ENCODE measurements at places on chromosomes 2 and 18. TPM values are rescaled to one million over a fixed set of nuclear protein-coding genes. Genes with fewer than 3 reads are reported as not detected.

CAPN14 gene
- 2.1 TPM for total RNA-seq

DNA sequence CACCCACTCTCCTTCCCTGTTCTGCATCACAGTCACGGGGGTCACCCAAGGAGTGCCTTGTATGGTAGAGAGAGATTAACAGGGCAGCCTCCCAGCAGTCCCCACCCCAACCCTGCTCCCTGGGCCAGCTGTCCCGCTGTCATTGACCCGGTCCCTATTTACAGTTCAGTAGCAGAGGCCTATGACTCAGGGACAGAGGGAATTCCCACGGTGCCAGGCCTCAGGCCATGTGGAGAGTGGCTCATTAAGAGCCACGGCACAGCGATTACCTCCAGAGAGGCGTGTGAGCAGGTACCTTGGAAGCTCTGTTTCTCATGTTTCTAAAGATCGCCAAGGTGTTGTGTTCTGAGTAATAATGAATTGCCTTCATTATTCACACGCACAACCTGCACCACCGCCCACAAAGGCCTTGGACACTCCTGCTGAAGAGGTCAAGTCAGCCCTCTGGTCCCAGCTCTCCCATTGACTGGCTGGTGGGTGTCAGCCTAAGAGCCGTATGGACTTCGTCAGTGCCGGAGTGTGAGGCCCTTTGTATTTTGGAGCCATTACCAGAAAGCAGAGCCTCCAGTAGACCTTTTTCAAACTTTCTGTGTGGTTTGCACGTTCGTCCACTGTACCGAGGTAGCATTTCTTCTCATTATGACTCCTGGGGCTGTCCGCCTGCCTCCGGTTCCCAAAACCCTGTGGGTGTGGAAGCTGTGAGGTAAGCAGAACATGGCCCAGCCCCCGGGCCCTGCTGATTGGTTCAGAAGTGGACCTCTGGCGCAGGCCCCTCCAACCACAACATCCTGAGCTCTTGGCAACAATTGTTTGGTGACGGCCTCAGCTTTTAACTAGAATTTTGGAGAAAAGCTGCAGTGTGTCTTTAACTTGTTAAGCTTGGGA, 47.0 kb downstream of the SERTAD2 start:
- peak; percentile 97 for DNase-seq

DNA sequence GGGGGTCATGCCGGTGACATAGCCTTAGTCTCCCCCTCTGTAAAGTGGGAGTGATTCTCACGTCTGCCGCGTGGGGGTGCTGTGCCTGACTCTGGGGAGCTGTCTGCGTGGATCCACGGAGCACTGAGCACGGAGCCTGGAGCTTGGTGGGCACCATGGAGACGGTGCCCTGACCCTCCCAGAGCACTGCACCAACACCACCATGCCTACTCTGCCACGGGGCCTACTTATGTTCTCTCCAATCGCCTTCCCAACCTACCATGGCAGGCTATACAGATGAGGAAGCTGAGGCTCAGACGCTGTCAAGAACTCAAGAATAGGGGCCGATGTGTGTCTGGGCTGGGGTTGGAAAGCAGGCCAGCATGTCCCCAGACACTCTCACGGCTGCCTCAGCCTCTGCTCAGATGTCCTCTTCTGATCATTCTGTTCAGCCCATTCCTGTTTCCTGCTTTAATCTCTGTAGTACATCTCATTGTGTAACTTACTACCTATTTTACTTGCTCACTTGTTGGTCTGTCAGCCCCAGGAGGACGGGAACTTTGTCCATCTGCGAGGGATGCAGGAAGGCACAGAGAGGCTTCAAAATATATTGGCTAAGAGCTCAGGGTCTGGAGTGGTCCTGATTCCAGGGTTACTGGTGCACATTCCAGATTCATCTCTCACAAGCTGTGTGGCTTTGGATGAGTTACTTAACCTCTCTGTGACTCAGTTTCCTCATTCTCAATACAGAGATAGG, 168.1 kb upstream of the HS6ST1 start:
- no peak for DNase-seq

DNA sequence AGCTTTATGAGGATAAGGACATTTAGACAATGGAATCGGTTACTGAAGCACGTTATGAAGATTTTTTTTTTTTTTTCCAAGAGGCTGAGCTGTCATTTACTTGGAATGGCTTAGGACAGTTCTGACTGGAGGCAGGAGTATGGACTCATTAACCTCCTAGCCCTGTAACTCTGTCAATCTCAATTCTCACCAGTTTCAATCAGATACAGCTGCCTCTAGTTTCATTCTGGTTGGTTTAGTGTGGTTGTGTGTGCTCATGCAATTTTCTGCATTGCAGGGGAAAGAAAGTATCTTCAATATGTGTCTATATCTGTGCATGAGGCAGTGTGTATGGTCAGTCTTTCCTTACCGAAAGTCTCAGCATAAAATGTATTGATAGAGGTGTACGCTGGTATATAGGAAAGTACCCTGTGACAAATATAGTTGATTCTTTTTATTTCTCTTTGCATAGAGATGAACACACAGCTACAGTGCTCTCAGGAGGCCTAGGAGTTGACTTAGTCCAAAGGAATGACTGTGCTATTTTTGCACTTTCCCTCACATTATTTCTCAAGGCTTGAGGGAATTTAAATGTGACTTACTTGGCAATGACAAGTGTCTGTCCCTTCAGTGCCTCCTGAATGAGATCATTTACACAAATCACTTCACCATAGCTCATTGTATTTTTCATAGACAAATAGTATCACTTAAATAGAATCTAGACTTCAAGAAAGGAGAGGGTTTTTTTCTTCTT, 50.5 kb upstream of the GRB14 start:
- no peak for DNase-seq

DNA sequence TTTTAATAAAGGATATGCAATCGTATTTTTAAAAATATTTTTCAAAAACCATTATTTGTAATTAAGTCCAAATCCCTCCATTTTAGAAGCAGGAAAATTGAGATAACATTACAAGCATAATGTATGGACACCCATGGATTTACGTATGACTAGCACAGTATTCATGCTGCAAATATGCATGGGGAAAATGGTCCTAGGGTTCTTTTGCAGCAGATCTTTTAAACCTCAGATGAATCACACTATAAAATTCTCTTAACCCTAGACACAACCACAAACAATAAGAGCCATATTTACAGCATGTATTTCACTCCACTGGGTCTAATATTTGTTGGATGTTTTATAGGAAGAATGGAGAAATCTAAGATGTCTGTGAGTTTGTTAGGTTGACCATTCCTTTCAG, 453.4 kb downstream of the TGIF1 start:
- no peak for DNase-seq

GRCh38 chr2:195304310-195304709, 352.7 kb upstream of the SLC39A10 start:
- DNase-seq: no peak

- DNase-seq: no peak
Measured at GRCh38 chr18:48940854-48941611, 9.7 kb downstream of the SMAD7 start.

- DNase-seq: no peak
Measured at GRCh38 chr2:234853729-234854128, 98.1 kb upstream of the SH3BP4 start.

CROCC2 gene
- not detected for total RNA-seq

DNA sequence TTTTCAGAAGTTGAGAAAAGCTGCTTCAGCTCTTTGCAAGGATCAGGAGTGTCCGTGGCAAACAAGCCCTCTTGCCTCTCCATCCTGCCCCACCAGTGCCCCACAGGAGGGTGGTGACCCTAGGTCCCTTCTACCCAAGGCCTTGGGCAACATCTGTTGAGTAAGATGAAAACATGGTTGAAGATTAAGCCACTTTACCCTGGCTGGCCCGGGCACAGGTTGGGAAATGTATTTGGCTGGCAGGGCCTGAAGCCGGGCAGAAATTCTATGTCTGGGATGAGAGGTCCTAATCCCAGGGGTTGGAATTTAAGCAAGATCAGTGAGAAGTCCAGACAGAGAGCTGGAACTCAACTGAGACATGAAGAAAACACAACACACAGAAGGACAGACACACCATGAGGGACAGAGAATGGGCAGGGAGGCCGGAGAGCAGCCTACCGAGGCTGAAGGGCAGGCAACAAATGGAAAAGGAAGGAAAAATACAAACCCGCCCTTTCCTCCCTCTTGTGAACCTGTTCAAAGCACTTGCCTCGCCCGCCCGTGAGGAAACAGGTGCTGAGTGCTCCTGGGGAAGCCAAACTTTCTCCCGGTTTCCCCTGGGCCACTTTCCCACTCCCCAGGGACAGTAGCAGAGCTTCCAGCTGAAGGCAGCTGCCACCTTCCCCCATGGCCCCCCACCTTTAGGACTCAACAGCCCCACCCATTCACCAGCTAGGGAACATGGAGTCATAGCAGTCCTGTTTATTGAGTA, 86.1 kb downstream of the TNS1 start:
- DNase-seq: no peak

DNA sequence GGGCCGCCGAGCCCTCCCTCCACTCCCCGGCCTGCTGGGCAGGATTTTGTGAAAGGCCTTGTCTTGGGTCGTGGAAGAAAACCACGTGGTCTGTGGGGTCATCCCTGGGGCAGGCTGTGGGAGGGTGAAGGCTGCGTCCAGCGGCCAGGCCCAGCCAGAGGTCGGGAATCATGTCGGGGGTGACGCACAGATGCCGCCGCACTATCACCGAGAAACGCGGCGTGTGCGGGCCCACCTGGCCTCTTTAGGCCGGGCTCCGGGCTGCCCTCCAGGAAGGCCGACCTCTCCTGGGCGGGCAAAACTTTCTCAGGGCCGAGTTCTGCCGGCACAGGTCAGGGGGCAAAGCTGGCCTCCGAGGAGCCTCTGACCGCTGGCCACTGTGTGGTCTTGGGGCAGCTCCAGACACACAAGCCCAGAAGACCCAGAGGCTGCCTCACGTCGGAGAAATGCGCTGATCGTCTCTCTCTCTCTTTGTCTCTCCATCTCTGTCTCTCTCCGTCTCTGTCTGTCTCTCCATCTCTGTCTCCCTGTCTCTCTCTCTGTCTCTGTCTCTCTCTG, 28.4 kb downstream of the NFATC1 start:
- no peak for DNase-seq

GPR45 gene
- not detected for total RNA-seq

Data from suprapubic skin (tissue), 4 donors.